ENCODE measurements at places on chromosomes 6 and 20.

GRCh38 chr6:90109141-90109540, 187.5 kb downstream of the BACH2 start:
- peak; percentile 21 for DNase-seq

DNA sequence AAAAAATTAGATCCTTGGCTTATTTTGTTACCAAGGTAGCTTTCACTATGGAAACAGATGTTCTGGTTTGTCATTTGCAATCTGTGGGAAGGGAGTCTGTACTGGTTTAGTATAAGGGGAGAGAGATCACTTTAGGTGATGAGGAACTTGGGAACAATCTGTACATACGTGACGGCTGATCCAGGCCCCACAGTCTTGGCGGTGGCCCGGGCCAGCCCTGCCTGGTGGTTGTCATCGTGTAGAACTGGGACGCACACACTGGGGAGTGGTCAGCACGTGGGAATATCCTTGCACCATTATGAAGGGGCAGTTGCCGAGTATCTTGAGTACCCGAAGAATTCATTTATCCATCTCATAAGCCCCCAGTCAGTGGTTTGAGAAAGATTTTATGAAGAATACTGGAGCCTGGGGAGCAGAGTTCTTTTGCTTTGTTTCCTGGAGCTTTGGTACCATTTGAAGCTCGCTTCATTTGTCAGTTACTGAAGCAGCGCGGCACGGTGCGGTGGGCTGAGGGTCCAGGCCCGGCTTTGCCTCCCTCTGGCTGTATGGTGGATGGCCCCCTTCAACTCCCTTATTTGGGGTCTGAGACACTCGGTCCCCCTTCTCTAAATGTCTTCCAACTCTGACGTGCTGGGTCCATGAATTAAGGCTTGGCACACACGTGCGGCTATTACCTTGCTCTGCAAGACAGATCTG, 22.8 kb upstream of the CLDN20 start:
- no peak for DNase-seq

- DNase-seq: no peak
Observed at GRCh38 chr6:153003366-153003690, 819 bp upstream of the MTRF1L start.

DNA sequence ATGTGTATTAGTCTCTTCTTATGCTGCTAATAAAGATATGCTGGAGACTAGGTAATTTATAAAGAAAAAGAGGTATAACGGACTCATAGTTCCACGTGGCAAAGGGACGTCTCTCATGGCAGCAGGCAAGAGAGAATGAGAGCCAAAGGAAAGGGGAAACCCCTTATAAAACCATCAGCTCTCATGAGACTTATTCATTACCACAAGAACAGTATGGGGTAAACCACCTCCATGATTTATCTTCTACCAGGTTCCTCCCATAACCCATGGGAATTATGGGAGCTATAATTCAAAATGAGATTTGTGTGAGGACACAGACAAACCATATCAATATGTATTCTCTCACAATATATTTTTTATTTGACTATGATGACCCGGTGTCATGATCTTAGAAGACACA, 109.1 kb downstream of the UTRN start:
- no peak for DNase-seq

- no peak for DNase-seq
Observed at GRCh38 chr6:22411376-22412105, 114.7 kb upstream of the PRL start.

DNA sequence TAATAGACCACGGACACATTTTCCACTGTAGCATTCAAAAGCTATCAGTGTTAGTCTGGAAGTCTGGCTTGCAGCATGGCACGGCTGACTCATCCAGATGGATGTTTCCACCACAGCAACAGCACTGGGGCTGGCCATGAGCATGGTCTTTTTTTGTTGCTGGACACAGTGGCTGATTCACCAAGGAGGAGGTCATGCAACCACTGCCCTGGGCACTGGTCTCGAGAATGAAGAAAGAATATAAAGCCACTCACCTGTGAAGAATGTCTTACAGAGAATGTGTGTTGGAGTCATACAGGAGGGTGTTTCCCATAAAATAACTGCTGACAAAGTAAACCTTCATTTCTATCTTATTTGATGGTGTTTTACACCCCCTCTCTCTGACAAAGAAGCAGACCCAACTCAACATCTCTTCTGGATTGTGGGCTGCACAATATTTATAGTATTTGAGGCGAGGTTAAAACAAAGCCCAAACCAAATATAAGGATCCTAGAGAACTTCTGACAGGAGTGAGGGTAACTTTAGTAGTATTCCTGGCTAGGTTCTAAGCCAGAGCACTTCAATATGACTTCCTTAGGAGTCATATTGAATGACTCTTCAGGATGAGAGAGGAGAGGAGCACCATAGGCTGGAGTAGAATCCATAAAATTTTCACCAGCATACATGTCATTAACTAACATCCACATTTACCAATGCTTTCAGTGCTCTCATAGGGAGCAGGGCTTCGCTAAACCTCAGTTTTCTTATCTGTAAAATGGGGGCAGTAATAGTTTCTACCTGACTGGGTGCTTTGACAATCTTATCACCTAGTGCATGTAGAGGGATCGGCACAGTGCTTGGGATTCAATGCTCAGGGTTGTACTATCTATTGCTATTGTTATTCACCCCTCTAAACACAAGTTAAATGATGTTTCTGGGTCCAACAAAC, 121.4 kb downstream of the KIF13A start:
- no peak for DNase-seq

- no peak for DNase-seq
Observed at GRCh38 chr6:99066044-99066443, 118.3 kb upstream of the FBXL4 start.
